CD4-positive, CD25-positive, alpha-beta regulatory T cell (primary cell): ENCODE measurements at places on chromosomes 4 and X. TPM values are rescaled to one million over a fixed set of nuclear protein-coding genes. Genes with fewer than 3 reads are reported as not detected.

DNA sequence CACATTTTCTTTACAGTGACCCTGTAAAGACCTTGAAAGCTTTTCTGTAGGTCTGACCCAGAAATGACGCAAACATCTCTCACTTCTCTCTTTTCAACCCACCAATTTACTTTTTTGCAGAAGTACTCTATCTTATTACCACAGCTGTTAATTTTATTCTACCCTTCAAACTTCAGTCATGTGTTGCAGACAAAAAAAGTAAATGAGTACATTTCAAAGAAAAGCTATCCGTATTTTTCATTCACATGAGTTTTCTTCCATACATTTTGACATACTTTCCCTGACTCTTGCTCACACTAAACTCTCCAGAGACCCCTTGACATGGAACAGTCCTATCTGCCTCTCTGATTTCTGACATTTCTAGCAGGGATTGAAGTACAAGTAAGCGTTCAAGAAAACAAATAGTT lies 51.7 kb downstream of the SLC7A11 start:
- H3K4me3 ChIP-seq: no peak overlapping the region
- no peaks in the 10 kb centered on the region for H3K36me3 ChIP-seq
- H3K27ac ChIP-seq: no peak overlapping the region
- no peaks in the 10 kb centered on the region for H3K27me3 ChIP-seq
- H3K4me1 ChIP-seq: no peaks in the 10 kb centered on the region

DNA sequence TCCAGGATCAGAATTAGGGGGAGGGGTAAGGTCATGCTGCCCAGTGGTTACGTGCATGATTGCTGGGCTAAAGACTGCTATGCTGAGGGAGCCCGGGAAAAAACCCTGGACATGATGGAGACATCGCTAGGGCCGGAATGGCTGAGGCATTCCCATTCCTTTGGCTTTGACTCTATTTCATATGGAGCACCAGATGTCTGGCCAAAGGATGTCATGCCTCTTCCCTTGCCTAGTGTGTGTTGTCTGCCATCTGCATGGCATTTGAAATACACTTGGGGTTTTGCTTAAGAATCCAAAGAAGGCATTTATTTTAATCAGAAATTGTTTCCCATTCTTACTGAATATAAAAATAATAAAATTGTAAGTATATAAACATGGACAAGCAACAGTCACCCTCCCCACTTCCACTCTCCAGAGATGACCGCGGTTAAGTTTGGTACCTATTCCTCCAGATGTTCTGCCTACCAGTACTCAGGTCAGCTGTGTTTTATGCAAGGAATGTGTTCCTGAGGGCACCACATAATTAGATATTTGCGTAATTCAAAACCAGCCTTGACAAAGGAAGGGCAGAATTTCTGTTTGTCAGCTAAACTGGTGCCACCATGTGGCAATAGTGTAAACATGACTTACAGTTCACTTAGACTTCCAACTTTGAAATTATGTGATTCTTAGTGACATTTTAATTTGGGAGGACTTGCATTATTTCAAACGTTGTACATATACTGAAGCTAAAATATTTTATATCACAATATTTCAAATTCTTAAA lies 105.9 kb downstream of the CT47B1 start:
- no peaks in the 10 kb centered on the region for H3K27me3 ChIP-seq
- no peaks in the 10 kb centered on the region for H3K4me1 ChIP-seq
- H3K4me3 ChIP-seq: no peak overlapping the region
- no peaks in the 10 kb centered on the region for H3K36me3 ChIP-seq
- peak; percentile 28 for DNase-seq
- no peak overlapping the region for H3K27ac ChIP-seq

DNA sequence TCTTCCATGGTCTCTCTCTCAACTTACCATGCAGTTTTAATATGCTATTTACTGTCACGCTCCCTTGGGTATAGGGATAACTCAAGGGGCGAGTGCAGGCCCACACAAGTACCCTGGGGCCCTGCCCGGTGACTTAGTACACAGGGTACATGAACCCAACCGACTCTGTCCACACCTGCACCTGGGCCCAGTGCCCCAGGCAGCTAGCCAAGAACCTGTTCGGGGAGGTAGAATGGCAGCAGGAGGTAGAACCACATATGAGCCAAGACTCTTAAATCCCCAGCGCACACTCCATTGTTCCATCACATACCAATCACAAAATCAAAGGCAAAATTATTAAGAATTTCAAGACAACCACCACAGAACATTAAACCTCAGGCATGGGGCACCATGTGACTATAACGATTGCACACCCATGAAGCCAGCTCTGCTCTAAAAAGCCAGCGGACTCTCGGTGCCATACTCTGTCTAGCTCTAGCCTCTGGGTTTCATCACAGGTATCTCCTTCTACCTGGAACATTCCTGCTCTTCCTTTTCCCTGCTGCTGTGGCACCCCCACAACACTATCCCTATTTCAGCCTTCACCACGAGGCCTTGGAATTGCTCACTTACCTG lies 14.6 kb downstream of the PHF8 start:
- H3K27ac ChIP-seq: no peak overlapping the region
- H3K27me3 ChIP-seq: no peaks in the 10 kb centered on the region
- H3K4me1 ChIP-seq: no peaks in the 10 kb centered on the region
- H3K4me3 ChIP-seq: no peak overlapping the region
- no peak for DNase-seq
- H3K36me3 ChIP-seq: peaks cover 63% of the 10 kb centered on the region

DNA sequence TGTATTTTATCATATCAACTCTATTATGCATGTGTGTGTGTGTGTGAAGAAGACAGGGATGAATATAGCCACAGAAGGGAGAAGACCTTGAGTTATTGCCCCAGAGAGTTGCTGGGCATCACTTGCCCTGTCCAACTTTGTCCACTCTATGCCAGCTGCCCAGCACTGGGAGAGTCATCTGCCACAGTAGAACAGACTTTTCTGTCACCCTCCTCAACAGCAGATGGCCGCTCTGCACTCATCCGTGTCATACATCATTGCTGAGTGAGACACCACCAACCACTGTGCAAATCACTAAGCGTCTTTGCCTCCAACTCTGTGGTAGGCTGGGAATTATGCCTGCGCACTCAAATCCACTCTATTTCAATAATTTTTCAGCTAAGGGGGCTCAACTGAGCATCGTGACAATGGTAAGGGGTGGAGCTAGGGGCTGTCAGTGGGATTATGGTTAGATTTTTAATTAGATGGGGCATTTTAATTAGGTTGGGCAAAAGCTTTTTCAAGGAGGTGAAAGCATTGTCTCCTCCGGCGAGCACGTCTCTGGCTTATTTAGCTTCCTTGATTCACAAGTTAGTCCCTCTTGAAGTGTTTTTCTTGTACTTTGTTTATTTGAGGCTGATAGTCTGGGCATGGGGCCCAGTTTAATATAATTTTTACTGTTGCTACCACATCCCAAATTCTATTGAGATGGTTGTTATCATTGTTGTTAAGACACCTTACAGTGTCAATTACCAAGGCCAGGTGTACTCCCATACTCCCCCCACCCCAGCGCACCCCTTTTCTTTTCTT lies 100.1 kb upstream of the KLF3 start:
- no peaks in the 10 kb centered on the region for H3K36me3 ChIP-seq
- DNase-seq: no peak
- H3K4me1 ChIP-seq: peaks cover 5% of the 10 kb centered on the region
- H3K4me3 ChIP-seq: no peak overlapping the region
- no peak overlapping the region for H3K27ac ChIP-seq

DNA sequence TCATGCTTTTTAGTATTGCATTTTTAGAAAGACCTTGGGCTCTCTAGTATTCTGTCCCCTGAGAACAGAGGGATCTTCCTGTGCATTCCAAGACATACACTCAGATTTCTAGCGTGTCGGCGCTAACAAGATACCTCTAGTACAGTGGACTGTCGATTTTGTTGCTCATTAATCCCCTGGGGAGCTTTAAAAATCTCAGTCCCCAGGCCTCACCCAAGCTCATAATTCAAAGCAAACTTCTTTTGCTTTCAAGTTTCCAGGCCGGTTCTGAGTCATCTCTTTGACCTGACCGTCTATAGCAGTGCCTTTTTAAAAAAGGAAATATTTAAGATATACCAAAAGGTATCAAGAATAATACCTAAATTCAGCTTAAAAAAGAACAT lies 137.0 kb downstream of the AMMECR1 start:
- H3K4me1 ChIP-seq: no peaks in the 10 kb centered on the region
- no peak for DNase-seq
- H3K36me3 ChIP-seq: no peaks in the 10 kb centered on the region

Gene CRLF2
- 1.2 TPM for total RNA-seq

Gene FATE1
- total RNA-seq: not detected

Gene DTHD1
- total RNA-seq: 3.3 TPM

Gene FGF2
- not detected for total RNA-seq
